Activated naive CD4-positive, alpha-beta T cell treated with anti-CD3 and anti-CD28 coated beads, Interleukin-2, amount 10 ng/mL, durations not matched to agents 7 days and 5 days (primary cell): ENCODE measurements at places on chromosomes 13 and 19.

DNA sequence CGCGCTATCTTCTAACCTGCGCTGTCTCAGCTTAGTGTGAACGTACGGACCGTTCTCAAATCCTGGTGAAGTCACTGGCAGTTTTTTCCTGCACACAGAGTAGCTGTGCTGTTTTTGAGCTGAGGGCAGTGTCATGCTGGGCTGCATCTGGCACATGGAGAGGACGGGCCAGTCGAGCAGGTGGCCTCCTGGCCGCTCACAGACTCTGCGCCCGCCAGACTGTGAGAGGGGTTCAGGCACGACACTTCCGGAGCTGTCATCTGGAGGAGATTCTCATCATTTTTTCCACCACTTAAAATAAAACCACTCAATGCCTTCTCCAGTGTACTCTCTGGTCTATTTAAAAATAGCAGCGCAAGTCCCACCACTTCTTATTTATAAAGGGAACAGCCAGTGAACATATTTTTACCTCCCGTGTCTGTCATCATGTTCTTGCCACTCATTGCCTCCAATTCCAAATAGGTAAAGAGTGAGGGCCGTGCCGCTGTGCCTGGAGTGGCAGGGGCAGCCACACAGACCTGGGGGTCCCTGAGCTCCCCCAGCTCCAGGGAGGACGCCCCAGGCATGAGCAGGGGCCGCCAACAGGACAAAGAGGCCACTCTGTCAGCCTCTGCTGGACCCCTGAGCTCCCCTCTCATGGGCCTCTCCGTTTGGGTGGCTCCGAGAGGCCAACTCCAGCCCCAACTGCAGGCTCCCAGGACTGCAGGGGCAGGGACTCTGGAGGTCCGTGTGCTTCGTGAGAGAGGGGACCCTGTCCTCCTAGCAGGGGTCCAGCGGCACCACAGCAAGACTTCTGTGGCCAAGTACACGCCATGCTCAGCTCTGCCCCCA, 36.9 kb upstream of the GRTP1 start:
- H3K27ac ChIP-seq, result no peak overlapping the region
- DNase-seq, result no peak
- H3K36me3 ChIP-seq, result no peaks in the 10 kb centered on the region
- H3K4me1 ChIP-seq, result no peaks in the 10 kb centered on the region
- H3K4me3 ChIP-seq, result no peak overlapping the region

DNA sequence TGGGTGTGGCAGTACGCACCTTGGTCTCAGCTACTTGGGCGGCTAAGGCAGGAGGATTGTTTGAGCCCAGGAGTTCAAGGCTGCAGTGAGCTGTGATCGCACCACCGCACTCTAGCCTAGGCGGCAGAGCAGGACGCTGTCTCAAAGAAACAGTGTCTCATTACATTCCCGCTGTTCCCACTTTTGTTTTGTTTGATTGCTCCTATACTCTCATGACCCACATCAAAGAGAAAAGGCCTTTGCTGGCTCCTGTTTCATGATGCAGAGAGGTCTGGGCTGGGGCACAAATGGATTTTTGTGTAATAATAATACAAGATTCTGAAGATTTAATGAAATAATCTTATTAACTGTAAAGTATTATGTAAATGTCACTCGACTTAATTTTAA, 85.7 kb downstream of the LACC1 start:
- no peak overlapping the region for H3K27ac ChIP-seq
- H3K36me3 ChIP-seq, result no peaks in the 10 kb centered on the region
- no peaks in the 10 kb centered on the region for H3K4me1 ChIP-seq
- H3K4me3 ChIP-seq, result no peak overlapping the region
- DNase-seq, result no peak

DNA sequence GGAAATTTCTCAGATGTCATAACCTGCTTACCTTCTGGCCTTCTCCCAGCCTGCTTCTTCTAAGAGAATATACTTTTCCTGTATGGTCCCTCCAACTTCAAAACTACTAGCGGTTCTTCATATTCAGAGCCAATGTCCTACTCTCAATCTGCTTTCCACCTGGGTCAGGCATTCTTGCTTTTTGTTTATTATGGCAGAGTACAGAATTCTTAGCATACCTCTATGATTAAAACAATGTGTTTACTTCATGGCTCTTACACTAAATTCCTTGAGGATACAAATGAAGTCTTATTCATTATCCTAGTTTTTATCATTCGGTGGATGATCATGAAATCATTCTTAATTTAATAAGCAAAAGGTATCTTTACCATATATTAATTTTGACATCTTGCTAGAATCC, 484.2 kb upstream of the SLITRK1 start:
- no peak overlapping the region for H3K27ac ChIP-seq
- no peaks in the 10 kb centered on the region for H3K27me3 ChIP-seq
- H3K36me3 ChIP-seq, result no peaks in the 10 kb centered on the region
- no peaks in the 10 kb centered on the region for H3K4me1 ChIP-seq
- DNase-seq, result no peak
- no peak overlapping the region for H3K4me3 ChIP-seq

GRCh38 chr19:44003461-44004009, 778 bp downstream of the ZNF230 start:
- H3K27me3 ChIP-seq, result no peaks in the 10 kb centered on the region
- DNase-seq, result peak; percentile 28
- peaks cover 45% of the 10 kb centered on the region for H3K36me3 ChIP-seq
- H3K4me3 ChIP-seq, result peak overlapping the region; percentile 99
